ENCODE measurements at places on chromosomes 4 and X.

DNA sequence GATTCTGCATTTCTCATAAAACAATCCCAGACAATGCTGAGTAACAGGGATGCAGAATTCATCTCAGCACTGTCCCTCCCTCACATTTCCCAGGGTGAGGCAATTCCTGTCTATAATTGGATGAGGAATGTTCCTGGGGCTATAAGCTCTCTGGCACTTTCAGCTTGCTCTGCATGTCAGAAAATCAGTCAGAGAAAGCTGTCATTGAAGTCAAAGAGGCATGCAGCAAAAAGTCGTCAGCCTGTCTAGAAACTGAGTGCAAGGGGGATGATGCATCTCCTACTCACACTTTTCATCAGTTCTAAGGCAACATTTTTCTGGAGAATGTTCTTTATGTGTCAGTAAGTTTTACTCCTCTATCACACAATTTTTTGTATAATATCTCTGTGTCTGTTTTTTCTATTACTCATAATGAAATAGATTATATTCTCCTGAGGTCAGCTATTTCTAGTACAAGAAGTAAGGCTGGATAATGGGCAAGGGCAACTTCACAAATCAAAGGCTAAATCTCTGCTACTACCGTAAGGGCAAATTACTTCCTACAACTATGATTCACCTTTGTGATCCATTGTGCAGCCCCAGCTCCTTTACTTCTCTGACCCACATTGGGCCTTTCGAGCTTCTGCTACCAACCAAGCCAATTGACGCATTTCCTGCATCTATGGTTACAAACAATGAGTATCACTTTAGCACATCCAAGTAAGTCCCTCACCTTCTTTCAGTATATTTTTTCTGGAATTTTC, 56.0 kb downstream of the TASL start:
- no peak for DNase-seq

- no peak for DNase-seq
Measured at GRCh38 chrX:74085642-74086236, 218.2 kb upstream of the ZCCHC13 start.

GRCh38 chr4:73923631-73923937, 54.4 kb downstream of the CXCL1 start:
- DNase-seq = no peak

- DNase-seq = no peak
Measured at GRCh38 chr4:69875576-69875975, 15.6 kb upstream of the SULT1E1 start.

- no peak for DNase-seq
Measured at GRCh38 chr4:153205757-153206156, 1.5 kb downstream of the TRIM2 start.

DNA sequence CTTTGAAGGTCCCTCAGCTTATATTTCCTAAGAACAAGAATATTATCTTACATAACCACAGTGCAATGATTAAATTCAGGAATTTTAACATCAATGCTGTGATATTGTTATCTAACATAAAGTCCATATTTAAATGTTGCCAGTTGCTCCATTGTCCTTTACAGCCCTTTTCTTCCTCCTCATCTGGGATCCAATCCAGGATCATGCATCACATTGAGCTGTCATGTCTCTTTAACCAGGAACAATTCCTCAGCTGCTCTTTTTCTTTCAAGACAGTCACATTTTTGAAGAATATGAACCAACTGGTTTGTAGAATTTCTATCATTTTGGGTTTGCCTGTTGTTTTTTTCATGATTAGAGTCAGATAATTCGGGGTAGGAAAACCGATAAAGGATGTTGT, 12.0 kb downstream of the TMSB4X start:
- DNase-seq = no peak

DNA sequence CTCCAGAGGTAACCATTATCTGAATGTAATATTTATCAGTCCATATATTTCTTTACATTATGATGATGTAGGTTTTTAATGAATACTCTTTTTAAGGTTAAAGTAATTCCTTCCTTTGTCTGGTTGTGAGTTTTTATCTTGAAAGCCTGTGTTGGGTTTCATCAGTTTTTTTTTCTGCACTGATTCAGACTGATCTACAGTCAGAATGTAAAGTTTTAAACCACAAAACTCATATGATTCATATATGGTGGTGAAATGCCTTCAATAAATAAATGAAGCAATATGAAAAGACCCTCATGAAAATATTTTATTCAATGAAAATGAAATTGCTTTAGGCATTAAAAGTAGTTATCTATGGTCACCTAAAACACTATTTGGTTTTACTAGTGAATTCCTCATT, 47.1 kb downstream of the SORBS2 start:
- DNase-seq = no peak

GRCh38 chr4:36841583-36842326, 402.8 kb upstream of the NWD2 start:
- no peak for DNase-seq

GRCh38 chr4:136124251-136124745, 1408.0 kb downstream of the PCDH18 start:
- DNase-seq = no peak

- DNase-seq = no peak
Measured at GRCh38 chrX:39725928-39726619, 371.7 kb downstream of the BCOR start.

DNA sequence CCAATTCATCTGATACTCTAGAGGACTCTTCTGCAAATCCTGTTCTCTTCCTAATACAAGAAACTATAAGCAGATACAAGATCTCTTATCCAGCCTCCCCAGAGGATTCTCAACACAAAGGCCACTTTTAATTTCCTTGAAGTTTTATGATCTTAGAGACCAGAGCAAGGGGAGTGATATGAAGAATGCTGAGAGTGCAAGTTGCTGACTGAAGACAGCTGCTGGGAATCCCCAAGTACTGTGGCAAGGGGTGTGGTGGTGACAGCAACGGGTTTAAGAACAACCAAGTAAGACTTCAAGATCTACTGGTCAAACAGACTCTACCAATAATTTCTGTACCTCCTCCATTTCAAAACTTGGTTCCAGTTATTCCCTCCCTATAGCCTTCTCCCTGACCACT, 7.0 kb downstream of the AMMECR1 start:
- DNase-seq = no peak
